Right ventricle myocardium inferior (tissue), 1 donor: ENCODE measurements at places on chromosomes 7 and 10.

GRCh38 chr10:75646218-75646915 lies 214.9 kb downstream of the LRMDA start:
- DNase-seq: no peak

DNA sequence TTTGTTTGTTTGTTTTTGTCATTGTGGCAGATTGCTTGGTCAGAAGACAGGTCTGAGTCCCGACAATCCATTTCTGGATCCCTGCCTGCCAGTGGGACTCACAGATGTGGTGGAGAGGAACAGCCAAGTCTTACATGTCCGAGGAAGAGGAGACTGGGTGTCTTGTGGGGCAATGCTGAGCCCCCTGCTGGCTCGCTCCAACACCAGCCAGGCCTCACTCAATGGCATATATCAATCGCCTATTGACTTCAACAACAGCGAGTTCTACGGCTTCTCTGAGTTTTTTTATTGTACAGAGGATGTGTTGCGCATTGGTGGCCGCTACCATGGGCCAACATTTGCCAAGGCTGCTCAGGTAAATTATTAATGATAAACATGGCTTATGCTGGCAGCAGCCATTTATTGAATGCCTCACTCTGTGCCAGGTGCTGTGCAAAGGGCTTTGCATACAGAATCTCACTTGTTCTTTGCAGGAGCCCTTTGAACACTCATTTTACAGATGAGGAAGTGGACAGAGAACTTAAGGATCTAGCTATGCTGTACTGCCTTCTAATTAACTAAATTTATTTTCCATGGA lies 33.3 kb downstream of the COX15 start:
- no peak for DNase-seq

- no peak for DNase-seq
Measured at GRCh38 chr7:150447966-150448788, 2.3 kb upstream of the GIMAP8 start.

DNA sequence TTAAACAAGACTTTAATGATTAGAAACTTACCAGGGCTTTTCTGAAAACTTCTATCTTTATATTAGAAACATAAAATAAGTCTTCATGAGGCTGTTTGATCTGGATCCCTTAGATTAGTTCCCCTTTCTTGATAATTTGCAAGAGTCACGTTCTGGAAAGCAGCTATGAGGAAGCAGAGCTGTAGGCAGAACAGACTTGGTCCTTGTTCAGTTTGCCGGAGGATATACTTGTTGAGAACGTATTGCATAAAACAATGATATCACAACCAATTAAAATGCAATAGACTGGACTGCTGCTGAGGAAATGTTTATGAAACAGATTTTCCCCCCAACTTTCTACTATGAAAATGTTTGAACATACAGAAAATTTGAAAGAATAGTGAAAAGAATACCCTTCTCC lies 2.8 kb downstream of the SAMD9L start:
- DNase-seq: no peak

- peak; percentile 84 for DNase-seq
Measured at GRCh38 chr7:27922907-27923641, 183.1 kb downstream of the TAX1BP1 start.

DNA sequence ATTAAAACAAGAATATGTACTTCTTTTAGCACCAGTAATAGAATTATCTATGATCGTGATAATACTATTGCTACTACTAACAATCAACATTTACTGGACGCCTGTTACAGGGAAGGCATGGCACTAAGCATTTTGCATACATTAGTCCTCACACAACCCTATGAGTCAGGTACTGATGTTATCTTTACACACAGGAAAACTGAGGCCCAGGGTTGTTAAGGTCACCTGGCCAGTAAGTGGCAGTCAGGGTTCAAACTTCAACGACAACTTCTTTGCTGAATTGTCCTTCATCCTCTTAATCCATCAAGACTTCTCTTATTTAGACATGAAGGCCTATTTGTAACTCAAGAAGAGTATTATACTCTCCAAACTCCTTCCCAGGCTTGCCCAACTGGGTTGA lies 41.9 kb upstream of the ACSL5 start:
- no peak for DNase-seq

- no peak for DNase-seq
Measured at GRCh38 chr10:108410236-108410635, 1245.7 kb upstream of the SORCS1 start.

DNA sequence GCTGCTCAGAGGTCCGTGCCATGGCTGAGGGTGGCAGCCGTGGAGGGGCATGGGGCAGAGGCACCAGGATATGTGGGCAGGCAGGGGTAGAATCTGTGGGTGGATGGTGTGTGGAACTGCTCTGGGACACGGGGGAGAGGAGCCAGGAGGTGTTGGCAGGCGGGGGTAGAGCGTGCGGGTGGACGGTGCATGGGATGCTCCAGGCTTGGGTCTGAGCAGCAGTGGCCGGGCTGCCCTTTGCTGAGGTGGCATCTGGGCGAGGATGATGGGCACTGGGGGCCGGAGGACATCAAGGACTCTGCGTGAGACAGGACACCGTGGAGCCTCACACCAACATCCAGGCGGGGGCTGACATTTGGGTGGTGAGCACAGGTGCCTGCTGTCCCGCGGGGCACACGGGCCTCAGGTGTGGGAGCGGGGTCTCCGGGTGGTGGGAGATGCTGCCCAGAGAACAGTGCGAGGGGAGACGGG lies 46.2 kb downstream of the JAKMIP3 start:
- DNase-seq: no peak

- no peak for DNase-seq
Measured at GRCh38 chr10:113138937-113139585, 189.0 kb downstream of the TCF7L2 start.

- no peak for DNase-seq
Measured at GRCh38 chr10:30500534-30500933, 66.5 kb downstream of the MAP3K8 start.

DNA sequence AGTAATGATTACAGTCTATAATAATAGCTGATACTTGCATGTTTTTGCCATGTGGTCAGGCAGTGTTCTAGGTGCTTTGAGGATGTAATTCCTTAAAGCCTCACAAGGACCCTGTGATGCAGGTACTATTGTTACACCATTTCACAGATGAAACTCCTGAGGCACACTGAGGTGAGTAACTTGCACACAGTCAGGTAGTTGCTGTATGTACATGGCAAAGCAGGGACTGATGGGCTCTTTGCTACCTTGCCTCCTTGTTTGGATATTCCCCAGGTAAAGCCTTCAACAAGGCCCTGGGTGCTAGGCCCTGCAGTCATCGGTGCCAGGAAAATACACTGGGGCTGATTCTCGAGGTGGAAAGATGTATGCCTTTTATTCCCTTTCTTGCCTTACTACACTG lies 317.5 kb downstream of the CXCL12 start:
- DNase-seq: no peak

DNA sequence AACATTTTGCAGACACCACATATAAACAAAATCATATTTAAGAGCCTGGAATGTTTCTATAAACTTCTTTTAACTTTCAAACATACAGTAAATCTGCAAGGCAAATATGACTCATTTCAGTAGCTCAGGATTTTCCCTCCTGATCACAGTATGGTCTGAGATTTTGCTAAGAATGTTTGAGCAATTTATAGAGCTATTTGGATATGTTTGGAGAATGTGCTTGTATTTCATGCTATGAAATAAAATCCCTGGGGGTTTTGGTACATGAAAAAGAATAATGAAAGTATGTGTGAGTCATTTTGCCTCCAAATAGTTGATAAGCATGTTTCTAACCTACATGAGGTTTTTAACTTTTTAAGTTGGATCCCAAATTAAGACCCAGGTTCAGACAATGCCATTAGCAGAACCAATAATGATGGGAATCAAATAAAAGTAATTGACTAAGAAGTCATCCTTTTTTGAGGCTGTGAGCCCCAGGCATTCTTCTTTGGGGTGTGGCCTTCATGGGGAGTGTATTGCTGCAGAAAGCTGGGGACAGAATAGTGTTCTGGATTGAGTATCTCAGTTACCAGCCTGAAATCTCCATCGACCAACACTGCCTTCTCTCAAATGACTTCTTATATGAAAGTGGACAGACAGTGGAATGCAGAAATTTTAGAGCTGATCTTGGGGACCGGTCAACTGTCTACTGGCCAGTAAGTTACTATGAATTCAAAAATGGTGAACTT lies 66.1 kb upstream of the AGBL3 start:
- no peak for DNase-seq

- DNase-seq: no peak
Measured at GRCh38 chr7:130363026-130363847, 17.1 kb upstream of the CPA1 start.

DNA sequence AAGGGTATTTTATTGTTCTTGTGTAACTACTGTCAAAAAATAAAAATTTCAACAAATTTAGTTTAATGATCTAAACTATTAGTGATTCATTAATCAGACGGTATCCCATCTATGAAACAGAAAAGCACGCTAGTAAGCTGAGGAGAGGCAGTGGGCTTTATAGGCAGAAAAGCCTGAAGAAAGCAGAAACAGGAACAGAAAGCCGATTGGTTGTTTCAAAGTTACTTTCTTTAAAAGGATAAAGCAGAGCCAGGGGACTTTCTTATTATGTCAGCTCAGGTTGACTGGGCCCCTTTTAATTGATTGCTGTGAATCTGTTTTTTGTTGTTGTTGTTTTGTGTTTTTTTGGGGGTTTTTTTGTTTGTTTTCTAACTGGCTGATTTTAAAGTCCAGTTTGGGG lies 105.5 kb downstream of the TES start:
- no peak for DNase-seq

DNA sequence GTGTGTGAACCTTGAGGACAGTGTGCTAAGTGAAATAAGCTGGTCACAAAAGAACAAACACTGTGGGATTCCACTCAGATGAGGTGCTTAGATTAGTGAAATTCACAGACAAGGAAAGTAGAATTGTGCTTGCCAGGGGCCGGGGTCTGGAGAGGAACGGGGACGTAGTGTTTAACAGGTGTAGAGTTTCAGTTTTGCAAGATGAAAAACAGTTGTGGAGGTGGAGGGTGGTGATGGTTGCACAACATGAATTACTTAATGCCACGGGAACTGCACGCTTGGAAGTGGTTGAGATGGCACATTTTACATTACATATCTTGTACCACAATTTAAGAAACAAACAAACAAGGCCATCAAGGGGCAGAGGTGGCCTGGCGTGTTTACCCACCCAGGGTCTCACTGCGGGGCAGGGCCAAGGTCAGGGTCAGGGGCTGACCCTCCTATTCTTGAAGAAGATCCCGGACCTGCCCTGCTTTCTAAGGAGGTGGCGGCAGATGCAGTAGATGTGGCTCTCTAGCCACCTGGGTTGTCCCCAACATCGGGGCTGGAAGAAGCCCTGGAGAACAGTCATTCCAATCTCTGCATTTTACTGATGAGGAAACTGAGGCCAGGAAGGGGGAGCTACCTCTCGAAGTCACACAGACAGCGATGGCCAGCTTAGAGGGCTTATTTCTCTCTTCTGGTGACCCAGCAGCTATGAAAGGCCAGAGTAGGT lies 91.5 kb upstream of the LRRC4 start:
- DNase-seq: no peak

- no peak for DNase-seq
Measured at GRCh38 chr7:150931199-150931869, 46.8 kb downstream of the KCNH2 start.

DNA sequence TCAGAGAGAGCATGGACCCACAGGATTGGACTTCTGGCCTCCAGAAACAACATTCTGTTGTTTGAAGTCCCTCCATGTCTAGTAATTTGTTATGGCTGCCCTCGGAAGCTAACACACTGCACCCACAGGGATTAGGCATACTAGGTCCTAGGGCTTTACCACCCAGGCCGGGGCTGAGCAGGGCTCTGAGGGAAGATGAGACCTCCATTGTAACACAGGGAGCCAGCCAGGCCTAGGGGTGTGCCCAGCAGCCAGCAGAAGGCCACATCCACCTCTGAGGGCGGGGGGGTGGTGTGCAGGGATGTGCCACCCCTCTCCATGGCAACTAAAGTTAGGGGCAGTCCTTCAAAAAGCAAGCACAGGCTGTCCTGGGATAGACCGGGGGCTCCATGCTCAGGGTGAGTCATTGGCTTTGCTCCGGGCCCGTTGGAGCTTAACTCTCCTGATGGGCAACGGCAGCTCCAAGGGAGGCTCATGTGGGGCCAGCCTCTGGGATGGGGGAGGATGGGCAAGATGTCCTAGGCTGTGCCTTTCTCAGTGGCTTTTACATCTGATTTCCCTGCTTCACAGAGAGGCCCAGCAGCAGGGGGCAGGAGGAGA lies 96.6 kb upstream of the GPR26 start:
- no peak for DNase-seq

DNA sequence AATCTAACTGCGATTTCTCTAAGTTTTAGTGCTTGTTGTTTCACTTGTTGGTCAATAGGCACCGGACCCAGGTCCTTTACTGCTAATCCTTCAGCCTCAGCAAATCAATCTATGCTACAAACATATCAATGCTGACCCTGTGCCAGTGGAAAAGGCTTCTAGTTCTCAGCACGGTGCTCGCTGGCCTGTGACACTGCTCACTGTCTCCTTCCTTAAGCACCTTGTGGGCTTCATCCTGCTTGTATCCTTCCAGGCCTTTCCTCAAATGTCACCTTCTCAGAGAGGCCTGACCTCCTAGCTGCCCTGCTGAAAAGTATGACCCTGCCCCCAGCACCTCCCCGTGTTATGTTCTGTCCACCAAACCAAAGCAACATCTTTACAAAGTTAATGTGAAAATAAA lies 201.2 kb upstream of the FRMD4A start:
- no peak for DNase-seq

DNA sequence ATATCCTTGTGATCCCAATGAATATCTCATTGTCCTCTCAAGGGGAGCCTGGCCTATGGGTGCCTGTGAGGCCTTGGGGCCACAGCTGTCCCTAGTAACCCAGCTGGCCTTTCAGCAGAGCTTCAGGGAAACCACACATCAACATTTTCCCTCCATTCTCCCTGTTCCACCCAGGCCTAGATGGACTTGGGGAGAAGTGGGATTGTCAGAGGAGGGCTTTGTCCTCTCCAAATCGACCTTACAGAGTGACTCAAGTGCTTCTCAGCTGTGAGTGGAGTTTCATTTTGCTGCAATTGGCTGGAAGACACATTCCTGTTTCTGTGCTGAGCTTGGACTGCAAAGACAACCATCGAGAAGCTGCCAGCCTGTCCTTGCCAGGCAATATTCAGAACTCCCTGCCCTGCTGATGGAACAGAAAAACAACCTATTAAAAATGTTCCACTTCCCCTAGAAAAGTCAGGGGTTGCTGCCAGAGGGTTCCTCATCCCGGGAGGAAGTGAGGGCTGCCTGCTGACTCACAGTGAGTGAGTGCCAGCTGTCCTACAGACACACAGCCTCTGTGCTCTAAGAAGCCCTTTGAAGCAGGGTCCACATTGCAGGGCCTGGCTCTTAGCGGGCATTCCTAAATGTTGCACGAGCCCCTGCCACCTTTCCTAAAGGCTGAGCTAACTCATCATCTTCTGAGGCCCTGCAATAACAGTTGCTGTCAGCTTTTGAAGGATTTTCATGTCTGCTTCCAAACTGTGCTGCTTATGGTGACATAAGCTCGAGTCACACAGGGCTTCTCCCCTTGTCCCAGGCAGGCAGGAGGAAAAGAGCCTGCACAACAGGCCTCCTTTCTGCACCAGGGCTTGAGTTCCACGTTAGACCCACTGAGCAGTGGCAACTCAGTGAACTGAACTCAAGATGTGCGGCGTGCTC lies 20.5 kb downstream of the STRA8 start:
- peak; percentile 84 for DNase-seq

- DNase-seq: no peak
Measured at GRCh38 chr7:47338026-47338425, 243.9 kb downstream of the TNS3 start.
